ENCODE measurements at places on chromosomes 4 and X. TPM values are rescaled to one million over a fixed set of nuclear protein-coding genes. Genes with fewer than 3 reads are reported as not detected.
A peak's percentile ranks its signal among the peaks of the same experiment; 100 is the strongest.

GRCh38 chrX:57445076-57445475 is 146.7 kb upstream of the ZXDB start:
- H3K27ac ChIP-seq, result no peak overlapping the region
- DNase-seq, result no peak
- no peak overlapping the region for H3K4me3 ChIP-seq
- H3K4me1 ChIP-seq, result no peaks in the 10 kb centered on the region
- H3K36me3 ChIP-seq, result no peaks in the 10 kb centered on the region

The KLHL13 gene
- total RNA-seq, result not detected

DNA sequence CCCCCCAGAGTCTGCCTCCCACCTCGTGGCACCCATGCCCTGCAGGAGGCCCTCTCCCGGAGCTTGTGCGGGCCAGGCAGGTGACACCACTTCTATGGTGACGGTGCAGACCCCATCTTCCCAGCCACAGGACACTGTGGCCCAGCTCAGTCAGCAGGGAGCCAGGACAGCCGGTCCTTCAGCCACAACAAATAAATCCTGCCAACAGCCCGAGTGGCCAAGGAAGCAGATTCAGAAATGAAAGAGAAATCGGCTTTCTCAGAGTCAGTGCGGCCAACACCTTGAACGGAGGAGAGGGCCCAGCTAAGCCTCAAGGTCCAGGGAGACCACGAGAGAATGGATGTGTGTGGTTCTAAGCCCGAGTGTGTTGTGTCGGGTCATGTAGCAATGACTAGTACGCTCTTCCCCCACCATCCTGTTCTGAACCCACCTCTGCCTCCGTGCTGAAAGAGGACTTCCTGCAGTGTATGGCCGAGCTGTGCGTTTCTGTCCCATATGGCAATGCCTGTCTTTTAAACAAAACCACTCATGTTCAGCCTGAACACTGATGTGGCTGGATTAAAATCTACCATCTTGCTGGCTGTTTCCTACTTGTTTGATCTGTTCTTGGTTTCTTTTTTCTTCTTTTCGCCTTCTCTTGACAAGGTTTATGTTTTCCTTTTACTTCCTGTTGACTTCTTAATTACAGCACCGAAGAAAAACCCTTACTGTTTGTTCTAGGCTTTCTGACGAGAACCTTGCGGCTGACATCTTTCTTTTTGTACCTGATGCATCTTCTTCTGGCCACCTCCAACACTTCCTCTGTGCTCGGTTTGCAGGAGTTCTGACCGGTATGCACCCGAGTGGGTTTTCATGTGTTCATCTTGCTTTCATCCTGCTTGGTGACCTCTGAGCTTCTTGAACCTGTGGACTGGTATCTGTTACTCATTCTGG is 53.1 kb downstream of the GAK start:
- H3K27ac ChIP-seq, result peak overlapping the region; percentile 96
- H3K36me3 ChIP-seq, result peaks cover 61% of the 10 kb centered on the region
- peak overlapping the region; percentile 64 for H3K4me3 ChIP-seq
- H3K27me3 ChIP-seq, result no peaks in the 10 kb centered on the region

The ERAS gene
- not detected for total RNA-seq

- H3K4me3 ChIP-seq, result no peak overlapping the region
- H3K27me3 ChIP-seq, result no peaks in the 10 kb centered on the region
- no peak overlapping the region for H3K27ac ChIP-seq
Observed at GRCh38 chr4:77089866-77090265, 14.1 kb upstream of the CCNI start.

GRCh38 chr4:114606245-114606644 is 7.6 kb downstream of the UGT8 start:
- H3K4me1 ChIP-seq, result no peaks in the 10 kb centered on the region
- H3K4me3 ChIP-seq, result no peak overlapping the region
- H3K27ac ChIP-seq, result no peak overlapping the region
- no peak for DNase-seq
- no peaks in the 10 kb centered on the region for H3K36me3 ChIP-seq

The IL1RAPL1 gene
- not detected for total RNA-seq

Measured in activated CD8-positive, alpha-beta T cell treated with anti-CD3 and anti-CD28 coated beads, Interleukin-2, amount 10 ng/mL, durations not matched to agents 7 days and 5 days (primary cell).